ENCODE measurements at places on chromosomes 16 and 17.

DNA sequence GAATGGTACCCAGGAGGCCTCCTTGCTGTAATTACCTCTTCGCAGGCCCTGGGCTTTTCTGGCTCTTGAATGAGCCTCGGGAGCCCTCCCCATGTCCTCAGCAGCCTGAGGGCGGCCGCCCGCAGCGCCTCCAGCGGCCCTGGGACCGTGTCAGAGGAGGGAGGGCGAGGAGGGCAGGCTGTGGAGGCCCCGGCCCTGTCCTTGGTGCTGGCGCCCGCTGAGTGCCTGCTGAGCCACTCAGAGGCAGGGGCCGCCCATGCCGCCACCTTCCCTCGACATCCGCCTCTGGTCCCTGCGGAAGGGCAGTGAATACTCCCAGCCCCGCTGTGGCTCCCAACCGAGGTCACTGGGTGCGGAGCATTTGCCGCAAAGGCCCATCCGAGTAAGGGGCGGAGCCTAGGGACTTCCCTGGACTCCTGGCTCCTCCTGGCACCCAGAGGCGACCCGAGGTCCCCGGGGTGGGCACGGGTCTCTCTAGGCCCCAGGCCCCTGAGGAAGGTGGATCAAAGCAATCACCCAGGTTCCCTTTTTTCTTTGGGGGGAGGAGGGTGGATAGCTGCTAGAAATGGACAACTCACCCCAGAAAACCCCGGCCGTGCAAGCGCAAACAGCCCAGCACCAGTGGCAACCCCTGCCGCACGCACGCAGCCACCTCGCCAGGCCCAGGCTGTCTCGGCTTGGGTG is 2.8 kb downstream of the RBFOX3 start:
- DNase-seq: no peak

DNA sequence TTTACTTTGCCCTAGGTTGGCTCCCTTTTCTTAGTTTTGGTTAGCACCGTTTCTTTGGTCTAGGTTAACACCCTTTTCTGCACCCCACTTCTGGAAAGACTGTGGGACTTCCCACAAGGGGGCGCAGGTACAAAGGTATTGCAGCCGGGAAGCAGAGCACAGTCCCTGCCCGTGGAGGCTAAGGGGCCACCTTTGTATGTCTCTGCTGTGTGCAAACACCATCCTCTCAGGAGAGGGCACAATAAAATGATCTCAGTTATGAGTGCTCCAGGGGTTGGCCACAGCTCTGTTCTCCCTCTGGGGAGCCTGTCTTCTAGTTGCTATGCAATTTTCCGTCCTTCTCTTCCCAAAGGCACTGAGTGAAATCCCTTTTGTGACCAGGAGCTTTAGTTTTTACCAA is 28.4 kb upstream of the TMC5 start:
- peak; percentile 4 for DNase-seq

- DNase-seq: no peak
Observed at GRCh38 chr17:44610331-44610730, 45.9 kb upstream of the MEIOC start.

DNA sequence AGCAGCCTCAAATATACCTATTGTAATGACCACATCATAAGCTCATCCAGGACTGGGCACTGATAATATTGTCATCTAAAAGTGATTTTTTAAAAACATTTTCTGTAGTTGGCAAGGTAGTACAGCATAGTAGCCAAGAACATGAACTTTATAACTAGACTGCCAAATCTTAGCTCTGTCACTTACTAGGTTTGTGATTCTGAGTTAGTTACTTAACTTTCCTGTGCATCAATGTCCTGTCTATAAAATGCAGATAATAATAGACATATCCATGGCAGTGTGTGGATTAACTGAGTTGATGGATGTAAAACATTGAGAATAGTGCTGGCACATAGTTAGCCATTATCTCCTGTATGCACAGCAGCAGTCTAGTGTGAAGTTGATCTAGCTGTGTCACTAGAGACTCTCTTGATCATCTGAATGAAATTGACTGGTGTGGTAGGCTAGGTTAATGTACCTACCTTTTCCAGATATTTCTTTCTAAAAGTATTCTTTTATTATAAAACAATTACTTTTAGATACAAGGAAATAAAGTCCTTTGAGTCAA is 101.5 kb downstream of the STXBP4 start:
- DNase-seq: no peak

DNA sequence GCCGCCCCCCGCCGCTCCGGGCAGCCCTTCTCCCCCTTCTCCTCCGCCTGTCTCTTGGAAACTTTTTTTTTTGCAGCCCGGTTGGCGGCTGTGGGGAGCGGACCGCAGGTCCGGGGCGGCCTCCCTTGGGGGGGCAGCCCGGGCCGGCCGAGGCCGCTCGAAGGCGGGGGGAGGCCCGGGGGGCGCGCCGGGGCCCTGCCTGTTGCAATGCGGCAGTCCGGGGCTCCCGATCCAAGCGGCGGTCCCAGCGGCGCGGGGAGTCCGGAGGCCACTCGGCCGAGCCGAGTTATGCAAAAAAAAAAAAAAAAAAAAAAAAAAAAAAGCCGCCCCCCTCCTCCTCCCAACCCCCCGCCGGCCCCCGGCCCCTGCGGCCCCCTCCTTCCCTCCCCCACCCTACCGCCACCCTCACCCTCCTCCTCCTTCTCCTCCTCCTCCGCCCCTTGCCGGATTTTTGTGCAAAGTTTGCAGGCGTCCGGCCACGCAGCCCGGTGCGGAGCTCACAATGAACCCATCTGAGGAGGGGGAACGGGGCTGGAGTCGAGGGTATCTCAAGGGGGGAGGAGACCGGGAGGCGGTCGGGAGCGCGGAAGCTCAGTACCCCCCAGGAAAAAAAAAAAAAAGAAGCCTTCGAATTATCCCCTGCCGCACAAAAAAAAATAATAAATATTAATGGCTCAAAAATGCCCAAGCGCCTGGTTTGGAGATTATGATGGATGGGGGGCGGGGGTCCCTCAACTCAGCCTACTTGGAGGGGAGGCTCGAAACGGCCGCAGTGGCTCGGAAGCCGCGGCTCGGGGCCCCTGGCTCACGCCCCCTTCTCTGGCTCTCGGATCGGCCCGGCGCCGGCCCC is at the start of gene ZNF423:
ZNF423 (minus strand) TSS at position 291 of the 850 bp plus-strand sequence. CDS start 338 bp downstream, outside the sequence.
- no peak for DNase-seq

- peak; percentile 47 for DNase-seq
Observed at GRCh38 chr17:77609553-77610517, 348.7 kb upstream of the TNRC6C start.

All from T follicular helper cell (primary cell).